Esophagus squamous epithelium (tissue), 5 donors: ENCODE measurements at places on chromosomes 11 and 22. TPM values are rescaled to one million over a fixed set of nuclear protein-coding genes. Genes with fewer than 3 reads are reported as not detected.

MLC1 gene
- under 0.01 TPM for total RNA-seq

SNX32 gene
- not detected for total RNA-seq

MMP27 gene
- not detected for total RNA-seq

OR52I2 gene
- total RNA-seq, result not detected

TMEM25 gene
- 18.0 TPM for total RNA-seq

RAB38 gene
- 81.3 TPM for total RNA-seq

MMP12 gene
- total RNA-seq, result 1.1 TPM

MRE11 gene
- total RNA-seq, result 18.3 TPM

TMPRSS4 gene
- 197 TPM for total RNA-seq

SLC16A8 gene
- total RNA-seq, result not detected

BUD13 gene
- total RNA-seq, result 6.0 TPM

CSF2RB gene
- 2.0 TPM for total RNA-seq

GTSE1 gene
- 8.0 TPM for total RNA-seq

OR8H1 gene
- total RNA-seq, result not detected

PGA3 gene
- total RNA-seq, result not detected

FLRT1 gene
- total RNA-seq, result not detected

OR52A1 gene
- not detected for total RNA-seq

P2RY6 gene
- total RNA-seq, result 1.3 TPM

DLAT gene
- total RNA-seq, result 36.6 TPM

MPPED1 gene
- total RNA-seq, result not detected

NXPE4 gene
- 0.15 TPM for total RNA-seq

TRPM5 gene
- total RNA-seq, result not detected

NXPE2 gene
- not detected for total RNA-seq

TSGA10IP gene
- not detected for total RNA-seq

OR8D4 gene
- total RNA-seq, result not detected

BBOX1 gene
- total RNA-seq, result 25.9 TPM

AGBL2 gene
- 0.35 TPM for total RNA-seq

HIRA gene
- 19.8 TPM for total RNA-seq

BDNF gene
- 0.92 TPM for total RNA-seq

KCNK7 gene
- 22.5 TPM for total RNA-seq

C11orf87 gene
- total RNA-seq, result not detected

PTPN5 gene
- 0.85 TPM for total RNA-seq

STK33 gene
- 0.48 TPM for total RNA-seq

EFCAB6 gene
- total RNA-seq, result 1.5 TPM

OR4X1 gene
- total RNA-seq, result not detected

GGTLC2 gene
- not detected for total RNA-seq

ARHGAP20 gene
- total RNA-seq, result 1.4 TPM

DSCAML1 gene
- not detected for total RNA-seq

RBFOX2 gene
- 33.3 TPM for total RNA-seq

TENM4 gene
- total RNA-seq, result 14.1 TPM

NDUFV1 gene
- 260 TPM for total RNA-seq

SOX6 gene
- 7.9 TPM for total RNA-seq

HTR3B gene
- total RNA-seq, result 0.19 TPM

SHISAL1 gene
- total RNA-seq, result 0.08 TPM

CSNK1E gene
- 40.8 TPM for total RNA-seq

CD3D gene
- total RNA-seq, result 7.6 TPM

OR10A3 gene
- not detected for total RNA-seq

FGF4 gene
- total RNA-seq, result not detected

ACCS gene
- total RNA-seq, result 3.4 TPM

MAPK11 gene
- total RNA-seq, result 3.1 TPM

GLYAT gene
- total RNA-seq, result not detected

VPS37C gene
- 17.8 TPM for total RNA-seq

GPHA2 gene
- not detected for total RNA-seq

TNNI2 gene
- total RNA-seq, result not detected

PPP1R14B gene
- 137 TPM for total RNA-seq

PHLDB1 gene
- 28.1 TPM for total RNA-seq

SYTL2 gene
- total RNA-seq, result 9.2 TPM

IRAG1 gene
- 3.5 TPM for total RNA-seq

ANGPTL5 gene
- total RNA-seq, result not detected
